ENCODE measurements at places on chromosomes 1 and 21. TPM values are rescaled to one million over a fixed set of nuclear protein-coding genes. Genes with fewer than 3 reads are reported as not detected.

Gene SGIP1
- 5.8 TPM for total RNA-seq

Gene DCLRE1B
- 4.4 TPM for total RNA-seq

Gene PODN
- total RNA-seq: 141 TPM

Gene CELA3A
- not detected for total RNA-seq

Gene OR2AK2
- not detected for total RNA-seq

Gene LGR6
- 0.32 TPM for total RNA-seq

Gene OR10Z1
- total RNA-seq: not detected

Gene OR2M3
- not detected for total RNA-seq

Gene PCBP3
- total RNA-seq: 26.8 TPM

Gene OR2T2
- total RNA-seq: not detected

Gene AURKAIP1
- 109 TPM for total RNA-seq

Gene FCRL6
- total RNA-seq: 1.0 TPM

Gene PLA2G2C
- not detected for total RNA-seq

Gene TNFSF4
- 3.0 TPM for total RNA-seq

Gene HES3
- not detected for total RNA-seq

Gene DYNLT5
- 6.1 TPM for total RNA-seq

Gene GPR25
- total RNA-seq: not detected

Gene KIAA1614
- total RNA-seq: 2.5 TPM

Gene LCE3B
- not detected for total RNA-seq
